ENCODE measurements at places on chromosomes 1 and 21.

- DNase-seq, result no peak
Measured at GRCh38 chr1:201731142-201731541, 97.8 kb upstream of the IPO9 start.

GRCh38 chr1:222096883-222097282 lies 355.0 kb upstream of the DUSP10 start:
- DNase-seq, result no peak

GRCh38 chr1:153493343-153493960 lies 33.0 kb upstream of the S100A7 start:
- no peak for DNase-seq

DNA sequence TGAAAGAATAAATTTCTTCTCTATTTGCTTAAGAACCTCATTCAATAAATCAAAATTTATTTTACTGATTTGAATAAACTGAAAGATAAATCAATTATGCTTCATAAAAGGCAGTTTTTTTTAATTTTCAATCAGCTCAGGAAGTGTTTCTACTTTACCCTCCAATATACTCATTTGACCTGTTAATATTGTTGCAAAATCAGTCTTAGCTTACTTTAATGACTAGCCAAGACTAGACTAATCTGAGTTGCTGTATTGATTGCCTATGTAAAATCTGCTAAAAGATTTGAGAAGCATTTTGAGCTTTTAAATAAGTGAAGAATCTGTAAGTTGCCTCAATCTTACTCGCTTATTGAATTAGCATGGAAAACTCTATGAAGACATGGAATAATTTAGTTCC lies 179.1 kb upstream of the LYPLAL1 start:
- DNase-seq, result no peak

- no peak for DNase-seq
Measured at GRCh38 chr1:221429264-221429663, 312.6 kb downstream of the DUSP10 start.

- peak; percentile 89 for DNase-seq
Measured at GRCh38 chr1:112369392-112370285, 26.4 kb upstream of the CTTNBP2NL start.

DNA sequence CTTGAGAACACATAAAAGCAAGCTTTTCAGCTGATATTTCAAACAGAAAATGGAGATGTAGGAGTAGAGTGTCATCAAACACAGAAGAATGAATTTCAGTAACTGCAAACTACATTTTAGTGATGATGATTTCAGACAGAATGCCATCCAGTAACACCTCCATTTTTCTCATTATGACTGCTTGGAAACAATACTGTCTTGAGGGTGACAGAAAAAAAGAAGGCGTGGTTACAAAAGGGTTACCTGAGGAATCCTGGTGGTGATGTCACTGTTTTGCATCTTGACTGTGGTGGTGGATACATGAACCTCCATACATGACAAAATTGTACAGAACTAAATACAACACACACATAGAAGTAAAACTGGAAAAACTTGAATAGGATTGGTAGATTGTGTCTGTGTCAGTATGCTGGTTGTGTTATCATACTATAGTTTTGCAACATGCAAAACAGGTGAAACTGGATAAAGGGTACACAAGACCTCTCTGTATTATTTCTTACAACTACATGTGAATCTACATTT lies 375.9 kb downstream of the PTBP2 start:
- no peak for DNase-seq

DNA sequence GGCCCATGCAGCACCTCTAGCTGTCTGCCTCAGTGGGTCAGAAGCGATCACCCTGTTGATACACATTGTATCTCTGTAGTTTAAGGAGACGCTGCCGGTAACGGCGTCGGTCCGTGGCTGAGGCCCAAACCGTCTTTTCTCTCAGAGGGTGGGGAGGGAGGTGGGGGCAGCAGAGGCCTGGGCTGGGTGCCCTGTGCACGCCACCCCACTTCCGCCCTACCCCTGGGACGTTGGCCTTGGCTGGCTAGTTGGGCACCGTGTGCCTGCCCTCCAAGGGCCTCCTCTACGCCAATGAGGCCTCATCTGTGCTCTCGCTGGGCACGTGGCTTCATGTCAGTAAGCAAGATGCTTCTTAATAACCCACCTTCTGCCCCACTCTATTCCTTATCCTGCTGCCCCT lies 9.4 kb downstream of the ZC3H12A start:
- no peak for DNase-seq

GRCh38 chr1:164838786-164839185 lies 279.8 kb downstream of the PBX1 start:
- no peak for DNase-seq

- no peak for DNase-seq
Measured at GRCh38 chr1:151346082-151346768, 827 bp downstream of the RFX5 start.

DNA sequence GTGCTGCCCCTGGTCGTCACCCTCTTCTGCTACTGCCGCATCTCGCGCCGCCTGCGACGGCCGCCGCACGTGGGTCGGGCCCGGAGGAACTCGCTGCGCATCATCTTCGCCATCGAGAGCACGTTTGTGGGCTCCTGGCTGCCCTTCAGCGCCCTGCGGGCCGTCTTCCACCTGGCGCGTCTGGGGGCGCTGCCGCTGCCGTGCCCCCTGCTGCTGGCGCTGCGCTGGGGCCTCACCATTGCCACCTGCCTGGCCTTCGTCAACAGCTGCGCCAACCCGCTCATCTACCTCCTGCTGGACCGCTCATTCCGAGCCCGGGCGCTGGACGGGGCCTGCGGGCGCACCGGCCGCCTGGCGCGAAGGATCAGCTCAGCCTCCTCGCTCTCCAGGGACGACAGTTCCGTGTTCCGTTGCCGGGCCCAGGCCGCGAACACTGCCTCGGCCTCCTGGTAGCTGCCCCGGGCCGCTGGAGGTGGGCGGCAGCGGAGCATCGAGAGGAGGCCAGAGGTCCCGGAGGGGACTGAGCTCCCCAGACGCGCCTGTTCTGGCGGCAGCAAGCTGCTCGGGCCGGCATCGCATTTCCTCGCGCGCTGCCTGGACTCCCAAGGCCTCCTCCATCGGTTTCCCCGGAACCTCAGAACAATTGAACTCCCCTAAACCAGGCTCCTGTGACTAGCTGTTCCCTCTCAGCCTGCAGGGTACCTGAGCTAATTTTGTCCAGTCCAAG lies 1.1 kb downstream of the GPR25 start:
- DNase-seq, result no peak

DNA sequence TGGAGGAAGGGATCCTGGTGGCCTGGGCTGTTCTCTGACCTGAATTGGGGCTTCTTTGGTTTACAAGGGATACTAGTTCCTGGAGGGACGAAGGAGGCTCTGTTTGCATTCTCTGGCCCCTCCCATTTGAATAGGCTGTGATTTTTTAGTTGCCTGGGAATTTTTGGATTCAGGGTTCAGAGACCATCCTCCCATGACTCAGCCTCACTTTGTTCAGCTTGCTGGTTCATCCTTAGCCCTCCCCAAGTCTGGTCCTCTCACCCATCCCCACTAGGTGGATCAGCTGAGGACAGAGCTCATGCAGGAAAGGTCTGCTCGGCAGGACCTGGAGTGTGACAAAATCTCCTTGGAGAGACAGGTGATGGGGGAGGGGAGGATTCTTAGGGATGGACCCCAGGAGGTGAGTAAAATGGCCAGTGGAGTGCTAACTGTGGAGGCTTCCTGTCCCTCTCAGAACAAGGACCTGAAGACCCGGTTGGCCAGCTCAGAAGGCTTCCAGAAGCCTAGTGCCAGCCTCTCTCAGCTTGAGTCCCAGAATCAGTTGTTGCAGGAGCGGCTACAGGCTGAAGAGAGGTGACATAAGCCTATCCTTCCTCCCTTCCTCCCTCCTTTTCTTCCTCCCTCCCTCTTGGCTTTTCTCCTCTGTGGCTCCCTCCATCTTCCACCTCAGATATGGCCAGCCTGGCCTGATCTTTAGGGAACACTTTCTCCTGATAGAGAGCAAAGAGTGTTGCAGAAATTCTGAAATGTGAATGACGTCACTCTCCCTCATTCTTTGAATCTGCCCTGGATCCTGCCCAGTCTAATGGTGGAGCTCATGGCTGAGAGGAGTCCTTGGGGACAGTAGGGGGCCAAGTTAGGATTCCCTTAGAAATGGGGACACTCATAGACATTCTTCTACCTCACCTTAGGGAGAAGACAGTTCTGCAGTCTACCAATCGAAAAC lies 4.5 kb upstream of the TUFT1 start:
- no peak for DNase-seq

- DNase-seq, result peak; percentile 59
Measured at GRCh38 chr1:1355416-1355815, 2.9 kb downstream of the MXRA8 start.

DNA sequence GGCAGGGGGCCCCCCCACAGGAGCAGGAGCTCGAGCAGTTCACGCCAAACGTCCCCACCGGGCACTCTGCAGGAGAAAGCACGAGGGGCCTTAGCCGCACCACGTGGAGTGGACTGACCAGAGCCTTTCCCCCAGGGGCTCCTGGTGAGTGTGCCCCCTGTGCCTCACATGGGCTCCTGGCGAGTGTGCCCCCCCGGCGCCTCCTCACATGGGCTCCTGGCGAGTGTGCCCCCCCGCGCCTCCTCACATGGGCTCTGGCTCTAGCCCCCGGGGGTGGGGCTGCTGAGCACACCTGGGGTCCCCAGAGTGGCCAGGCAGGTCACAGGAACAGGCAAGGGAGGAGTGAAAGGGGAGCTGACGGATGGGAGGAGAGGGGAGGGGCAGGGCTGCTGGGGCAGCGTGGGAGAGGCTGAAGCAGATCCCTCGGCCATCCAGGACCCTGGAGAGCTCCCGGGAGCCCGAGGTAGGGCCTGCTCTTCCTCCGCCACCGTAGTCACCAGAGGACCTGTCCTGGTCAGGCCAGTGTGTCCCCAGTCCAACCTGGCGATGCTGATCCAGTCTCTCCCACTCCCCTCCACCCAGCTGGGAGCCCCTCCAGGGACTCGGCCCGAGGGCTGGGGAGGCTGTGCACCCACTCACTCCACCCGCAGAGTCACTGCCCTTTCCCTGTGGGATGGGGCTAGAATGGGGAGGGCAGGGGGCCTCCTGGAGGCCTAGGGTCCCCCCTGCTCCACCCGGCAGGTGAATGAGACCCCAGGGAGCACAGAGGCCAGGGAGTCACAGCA lies 47.6 kb downstream of the ARHGEF16 start:
- DNase-seq, result peak; percentile 76

DNA sequence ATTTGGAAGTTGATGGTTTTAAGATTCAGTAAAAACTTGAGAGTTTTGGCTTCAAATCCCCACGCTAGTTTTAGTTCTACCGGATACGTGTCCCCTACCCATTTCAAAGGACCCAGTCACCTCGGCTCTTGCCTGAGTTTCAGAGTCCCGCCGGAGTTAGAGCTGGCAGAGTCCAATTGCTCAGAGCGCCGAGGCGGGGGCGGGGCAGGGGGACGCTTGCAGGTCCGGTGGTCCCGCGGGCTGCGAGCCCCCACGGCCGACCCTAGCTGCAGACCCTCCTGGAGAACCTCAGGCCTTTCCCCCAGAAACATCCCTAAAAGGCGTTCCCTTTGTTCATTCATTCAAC lies 765 bp upstream of the VPS45 start:
- DNase-seq, result no peak

GRCh38 chr1:111990026-111990877 lies 784 bp upstream of the KCND3 start:
- no peak for DNase-seq

DNA sequence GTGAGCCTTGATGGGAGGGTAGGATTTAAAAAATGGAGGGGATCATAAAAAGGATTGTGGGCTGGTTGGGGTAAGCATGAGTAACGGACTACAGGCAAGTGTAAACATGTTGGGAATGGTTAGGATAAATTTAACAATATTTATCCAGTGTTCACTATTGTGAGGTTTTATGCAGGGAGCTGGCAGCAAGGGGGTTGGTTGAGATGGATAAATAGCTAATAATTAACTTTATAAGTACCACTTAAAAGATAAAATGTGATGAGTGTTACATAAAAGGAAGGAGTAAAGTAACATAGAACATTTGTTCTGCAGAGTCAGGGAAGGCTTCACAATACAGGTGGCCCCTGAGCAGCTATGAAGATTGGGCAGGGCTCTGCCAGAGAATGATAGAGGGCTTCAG lies 109.0 kb downstream of the NGF start:
- DNase-seq, result no peak

GRCh38 chr1:19096036-19096833 lies 113.8 kb downstream of the UBR4 start:
- DNase-seq, result peak; percentile 43

DNA sequence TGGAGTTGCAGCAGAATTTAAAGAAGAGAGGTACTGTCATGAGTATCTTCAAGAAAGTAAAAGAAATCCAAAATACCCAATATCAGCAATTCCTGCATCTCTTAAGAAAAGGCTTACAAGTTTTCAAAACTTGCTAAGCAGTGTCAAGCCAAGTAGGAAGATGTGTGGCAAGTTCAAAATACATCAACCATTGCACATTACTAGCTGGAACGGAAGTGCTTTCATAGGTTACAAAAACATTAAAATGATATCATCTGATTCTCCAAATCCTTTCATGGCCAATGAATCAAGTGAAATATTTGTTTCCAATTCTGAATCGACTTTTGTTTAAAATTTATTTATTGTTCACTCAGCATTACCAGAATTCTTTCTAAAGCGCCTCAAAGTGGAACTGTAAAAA lies 5.7 kb upstream of the ABCA4 start:
- DNase-seq, result no peak

DNA sequence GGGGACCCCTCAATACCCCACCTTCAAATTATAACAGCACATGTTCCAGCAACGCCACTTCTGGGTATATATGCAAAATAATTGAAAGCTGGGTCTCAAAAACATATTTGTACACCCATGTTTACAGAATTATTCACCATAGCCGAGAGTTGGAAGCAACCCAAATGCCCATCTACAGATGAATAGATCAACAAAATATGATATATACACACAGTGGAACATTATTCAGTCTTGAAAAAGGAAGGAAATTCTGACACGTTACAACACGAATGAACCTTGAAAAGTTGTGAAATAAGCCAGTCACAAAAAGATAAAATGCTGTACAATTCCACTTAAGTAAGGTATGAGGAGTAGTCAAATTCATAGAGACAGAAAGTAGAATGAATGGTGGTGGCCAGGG lies 5.1 kb downstream of the TMCO4 start:
- no peak for DNase-seq

DNA sequence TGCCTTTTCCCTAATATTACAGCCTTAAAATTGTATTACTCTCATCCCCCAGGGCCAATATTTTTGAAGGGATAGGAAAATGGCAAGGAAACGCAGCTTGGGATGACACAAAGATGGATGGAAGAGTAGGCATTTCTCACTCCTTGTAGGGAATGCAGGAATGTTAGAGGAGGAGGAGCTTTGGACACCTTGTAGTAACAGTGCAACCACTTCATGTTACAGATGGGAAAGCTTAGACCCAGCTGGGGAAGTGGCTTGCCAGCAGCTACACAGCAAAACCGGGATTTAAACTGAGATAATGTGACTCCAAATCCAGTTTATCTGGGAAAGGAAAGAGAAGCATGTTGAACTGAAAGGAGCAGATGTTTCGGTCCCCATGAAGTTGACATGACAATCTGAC lies 473.7 kb upstream of the DAB1 start:
- no peak for DNase-seq

DNA sequence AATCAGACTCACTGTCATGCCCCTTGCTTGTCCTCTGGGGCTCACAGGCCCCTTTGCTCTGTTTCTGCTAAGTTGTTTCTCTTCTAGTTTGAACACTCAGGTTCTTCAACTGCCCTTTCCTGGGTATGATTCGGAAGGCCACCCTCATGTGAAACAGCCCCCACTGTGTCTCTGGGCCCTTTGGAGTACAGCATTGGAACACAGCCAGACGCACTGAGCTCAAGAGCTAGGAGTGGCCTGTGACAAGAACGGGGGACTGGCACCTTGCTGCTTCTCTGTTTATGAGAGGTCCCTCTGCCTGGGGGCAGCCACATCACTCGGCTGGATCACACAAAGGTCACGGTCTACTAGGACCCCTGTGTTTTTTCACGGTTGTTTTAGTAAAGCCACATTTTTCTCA lies 114.4 kb upstream of the ZC3H12A start:
- no peak for DNase-seq

All from AG08396 (cell line).